Type B pancreatic cell (in vitro differentiated cells): ENCODE measurements at places on chromosomes 11 and 22. TPM values are rescaled to one million over a fixed set of nuclear protein-coding genes. Genes with fewer than 3 reads are reported as not detected.
A peak's percentile ranks its signal among the peaks of the same experiment; 100 is the strongest.

Gene SLC5A1
- 1.1 and 5.1 TPM in 2 replicates for total RNA-seq

Gene SYCE3
- not detected in 2 replicates for total RNA-seq

Gene RCOR2
- total RNA-seq: 8.1 and 38.1 TPM in 2 replicates

Gene RASGRP2
- total RNA-seq: 3.0 and 11.7 TPM in 2 replicates

Gene RPUSD4
- 25.3 and 41.7 TPM in 2 replicates for total RNA-seq

GRCh38 chr11:61028135-61028729, 56.8 kb downstream of the CD6 start:
- H3K4me3 ChIP-seq: no peak overlapping the region
- DNase-seq: no peak
- H3K36me3 ChIP-seq: no peaks in the 10 kb centered on the region
- no peak overlapping the region for H3K27ac ChIP-seq

DNA sequence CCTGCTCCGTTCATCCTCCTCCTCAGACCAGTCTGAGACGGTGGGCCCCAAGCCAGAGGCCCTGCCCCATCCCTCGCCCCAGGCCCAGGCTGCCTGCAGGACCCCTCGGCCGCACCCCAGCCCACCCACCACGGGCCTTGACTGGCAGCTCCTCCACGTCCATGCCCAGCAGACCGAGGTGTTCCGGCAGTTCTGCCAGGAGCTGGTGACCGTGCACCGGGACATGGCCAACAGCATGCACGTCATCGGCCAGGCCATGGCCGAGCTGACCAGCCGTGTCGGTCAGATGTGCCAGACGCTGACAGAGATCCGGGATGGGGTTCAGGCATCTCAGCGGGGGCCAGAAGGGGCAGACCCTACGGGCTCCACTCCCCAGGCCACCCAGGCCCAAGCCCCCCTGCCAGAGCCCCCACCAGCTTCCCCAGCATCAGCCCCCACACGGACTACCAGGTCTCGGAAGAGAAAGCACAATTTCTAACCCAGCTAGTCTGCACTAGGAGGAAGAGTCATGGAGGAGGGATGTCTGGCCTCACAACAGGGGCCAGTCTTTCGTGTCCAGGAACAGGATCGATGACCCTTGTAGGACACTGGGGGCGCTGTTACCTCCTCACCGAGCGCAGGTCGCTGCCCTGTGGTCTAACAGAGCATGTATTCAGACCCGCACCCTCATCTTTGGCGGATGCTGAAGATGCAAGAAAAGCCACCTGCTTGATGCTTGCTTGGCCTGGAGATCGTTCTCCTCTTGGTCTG, 66.3 kb downstream of the PRDM11 start:
- H3K4me3 ChIP-seq: no peak overlapping the region
- no peak for DNase-seq

GRCh38 chr11:46238078-46238966, 39.1 kb upstream of the CREB3L1 start:
- H3K4me3 ChIP-seq: peak overlapping the region; percentile 84
- no peak for DNase-seq
- peaks cover 45% of the 10 kb centered on the region for H3K27me3 ChIP-seq
- H3K36me3 ChIP-seq: no peaks in the 10 kb centered on the region

- no peak overlapping the region for H3K4me3 ChIP-seq
- H3K36me3 ChIP-seq: no peaks in the 10 kb centered on the region
- no peak overlapping the region for H3K27ac ChIP-seq
- no peaks in the 10 kb centered on the region for H3K27me3 ChIP-seq
- DNase-seq: no peak
- peaks cover 23% of the 10 kb centered on the region for H3K4me1 ChIP-seq
Observed at GRCh38 chr22:28023774-28024173, 104.7 kb upstream of the PITPNB start.

DNA sequence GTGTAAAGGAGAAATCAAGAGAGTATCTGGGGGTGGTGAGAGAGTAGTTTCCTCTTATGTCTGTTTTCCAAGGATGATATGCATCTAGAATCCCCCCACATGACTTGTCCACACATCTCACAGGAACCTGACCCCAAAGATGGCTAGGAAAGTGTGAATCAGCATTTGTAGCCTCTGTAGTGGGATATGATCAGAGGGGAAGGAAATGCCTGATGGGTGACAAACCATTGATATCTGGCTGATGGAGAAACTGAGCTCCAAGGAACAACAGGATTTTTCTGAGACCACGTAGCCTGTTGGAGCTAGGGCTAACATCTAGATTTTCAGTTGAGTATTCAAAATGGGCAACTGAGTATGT, 369.4 kb downstream of the DDX10 start:
- no peaks in the 10 kb centered on the region for H3K36me3 ChIP-seq
- H3K4me3 ChIP-seq: no peak overlapping the region
- H3K4me1 ChIP-seq: no peaks in the 10 kb centered on the region
- peaks cover 3% of the 10 kb centered on the region for H3K27me3 ChIP-seq
- no peak for DNase-seq
- H3K27ac ChIP-seq: no peak overlapping the region

GRCh38 chr22:39580006-39580441, 9.5 kb downstream of the CACNA1I start:
- no peak overlapping the region for H3K4me3 ChIP-seq
- DNase-seq: no peak
- peaks cover 7% of the 10 kb centered on the region for H3K4me1 ChIP-seq
- H3K27ac ChIP-seq: no peak overlapping the region
- peaks cover 36% of the 10 kb centered on the region for H3K27me3 ChIP-seq

DNA sequence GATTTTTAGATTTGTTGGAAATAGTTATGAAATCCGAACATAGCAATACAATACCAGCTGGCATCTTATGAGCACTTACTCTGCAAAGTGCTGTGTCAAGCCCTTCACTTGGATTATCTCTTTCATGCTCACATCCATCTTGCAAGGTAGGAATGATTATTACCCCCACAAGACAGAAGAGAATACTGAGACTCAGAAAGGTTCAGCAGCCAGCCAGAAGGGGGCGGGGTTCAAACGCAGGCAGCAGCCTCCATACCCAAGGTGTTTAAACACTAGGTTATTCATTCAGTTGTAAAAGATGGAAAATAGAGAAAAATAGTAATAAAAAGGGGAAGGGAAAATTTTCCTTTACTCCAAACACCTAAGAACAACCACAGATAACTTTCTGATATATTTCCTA, 158.5 kb downstream of the CCDC34 start:
- H3K27ac ChIP-seq: peak overlapping the region; percentile 89
- DNase-seq: no peak
- peaks cover 6% of the 10 kb centered on the region for H3K36me3 ChIP-seq
- peaks cover 40% of the 10 kb centered on the region for H3K4me1 ChIP-seq

- H3K4me3 ChIP-seq: peak overlapping the region; percentile 39
- H3K27me3 ChIP-seq: no peaks in the 10 kb centered on the region
- H3K27ac ChIP-seq: peak overlapping the region; percentile 75
- no peak for DNase-seq
- peaks cover 3% of the 10 kb centered on the region for H3K36me3 ChIP-seq
Observed at GRCh38 chr22:28019360-28019759, 100.3 kb upstream of the PITPNB start.

DNA sequence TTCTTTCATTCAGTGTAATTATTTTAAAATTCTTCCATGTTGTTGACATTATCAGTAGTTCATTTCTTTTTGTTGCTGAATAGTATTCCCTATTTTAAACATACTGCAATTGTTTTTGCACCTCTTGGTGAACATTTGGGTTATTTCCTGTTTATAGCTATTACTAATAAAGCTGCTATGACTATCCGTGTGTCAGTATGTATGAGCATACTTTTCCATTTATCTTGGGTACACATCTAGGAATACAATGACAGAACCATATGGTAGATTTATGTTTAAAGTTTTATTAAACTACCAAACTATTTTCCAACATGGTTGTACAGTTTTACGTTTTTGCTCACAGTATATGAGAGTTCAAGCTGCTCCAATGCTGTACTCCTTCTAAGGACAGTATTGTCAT, 22.0 kb upstream of the FIBIN start:
- H3K27ac ChIP-seq: no peak overlapping the region
- no peaks in the 10 kb centered on the region for H3K27me3 ChIP-seq
- DNase-seq: no peak
- no peak overlapping the region for H3K4me3 ChIP-seq
- no peaks in the 10 kb centered on the region for H3K36me3 ChIP-seq
- no peaks in the 10 kb centered on the region for H3K4me1 ChIP-seq

DNA sequence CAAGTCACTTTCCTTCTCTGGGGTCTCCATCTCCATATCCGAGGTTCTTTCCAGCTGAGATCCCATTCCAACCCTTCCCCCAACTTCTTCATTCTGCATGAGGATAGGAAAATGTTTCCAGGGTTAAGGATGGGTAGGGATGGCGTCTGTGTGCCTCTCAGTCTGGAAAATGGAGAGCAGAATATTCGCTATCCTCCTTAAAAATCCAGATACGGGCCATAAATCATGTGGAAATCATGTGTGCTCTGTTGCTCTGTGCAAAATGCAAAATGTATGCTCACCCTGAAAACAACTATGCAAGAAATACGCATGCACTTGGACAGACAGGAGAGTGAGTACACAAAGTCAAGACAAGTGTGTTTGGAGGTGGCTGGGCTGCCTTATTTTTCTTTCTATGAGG, 3.2 kb downstream of the CREB3L1 start:
- peaks cover 36% of the 10 kb centered on the region for H3K27me3 ChIP-seq
- no peaks in the 10 kb centered on the region for H3K36me3 ChIP-seq
- no peak overlapping the region for H3K27ac ChIP-seq
- DNase-seq: no peak

DNA sequence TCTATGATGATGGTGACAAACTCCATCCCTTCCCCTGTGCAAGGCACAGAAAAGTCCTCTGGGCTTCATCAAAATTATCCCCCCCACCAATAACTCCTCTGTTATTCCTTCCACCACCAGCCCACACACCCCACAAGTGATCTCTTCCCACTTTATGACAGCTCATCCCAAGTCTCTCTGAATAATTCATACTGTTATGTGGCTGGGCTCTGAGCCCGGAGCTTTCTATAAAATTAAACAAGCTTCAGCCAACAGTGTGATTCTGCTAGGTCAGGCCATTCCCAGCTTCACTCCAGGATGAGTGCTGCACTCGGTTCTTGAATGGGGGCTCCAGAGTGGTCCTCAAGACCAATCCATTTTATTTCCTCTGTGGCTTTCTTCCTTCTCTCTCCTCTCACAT, 83.0 kb downstream of the INSC start:
- H3K36me3 ChIP-seq: no peaks in the 10 kb centered on the region
- no peak for DNase-seq
- no peaks in the 10 kb centered on the region for H3K4me1 ChIP-seq
- H3K27ac ChIP-seq: no peak overlapping the region
- no peak overlapping the region for H3K4me3 ChIP-seq
- peaks cover 14% of the 10 kb centered on the region for H3K27me3 ChIP-seq

GRCh38 chr22:39117585-39118191, 20.6 kb downstream of the APOBEC3H start:
- peaks cover 13% of the 10 kb centered on the region for H3K27me3 ChIP-seq
- H3K27ac ChIP-seq: no peak overlapping the region
- H3K4me3 ChIP-seq: no peak overlapping the region
- peaks cover 18% of the 10 kb centered on the region for H3K4me1 ChIP-seq
- no peaks in the 10 kb centered on the region for H3K36me3 ChIP-seq
